HL-60 (cell line): ENCODE measurements at places on chromosomes 4 and X.
A peak's percentile ranks its signal among the peaks of the same experiment; 100 is the strongest.

- DNase-seq = no peak
Measured at GRCh38 chrX:21940356-21940829, at the start of gene SMS. SMS (plus strand) TSS chrX:21940709; CDS start chrX:21940825, 116 bp downstream.

DNA sequence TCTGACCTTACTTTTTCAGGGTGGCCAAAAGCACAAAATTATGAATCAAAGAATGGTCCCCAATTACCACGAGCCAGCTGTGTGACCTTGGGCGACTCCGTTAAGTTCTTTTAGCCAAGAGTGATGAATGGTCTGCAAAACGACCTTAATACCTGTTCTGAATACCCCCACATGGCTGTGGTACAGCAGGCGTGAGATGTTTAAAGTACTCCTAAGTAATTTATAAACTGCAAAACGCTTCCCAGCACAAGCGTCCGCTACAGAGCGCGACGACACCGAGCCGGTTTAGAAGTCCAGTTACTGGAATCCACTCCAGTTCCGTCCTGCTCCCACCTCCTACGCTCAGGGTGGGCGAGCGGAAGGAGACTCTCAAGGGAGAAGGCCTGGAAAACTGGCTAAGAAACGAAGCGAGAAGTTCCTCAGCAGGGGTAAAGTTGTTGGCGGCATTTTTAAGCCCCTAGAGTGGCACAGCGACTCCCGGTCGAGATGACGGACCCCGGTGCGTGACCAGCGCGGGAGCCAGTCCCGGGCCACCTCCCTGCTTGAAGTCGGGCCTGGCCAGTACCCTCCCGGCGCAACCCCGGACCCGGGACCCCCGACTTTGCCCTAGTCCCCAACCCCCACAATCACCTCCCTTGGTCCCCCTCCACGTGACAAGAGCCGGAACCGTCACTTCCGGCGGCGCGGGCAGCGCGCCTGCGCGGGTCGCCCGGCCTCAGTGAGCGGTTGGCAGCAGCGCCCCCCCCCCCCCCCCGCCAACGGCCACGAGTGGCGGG, 659 bp upstream of the BMP2K start:
- peak; percentile 87 for DNase-seq

- DNase-seq = no peak
Measured at GRCh38 chr4:85778632-85779131, 303.7 kb downstream of the ARHGAP24 start.

GRCh38 chr4:85475631-85476233, 782 bp downstream of the ARHGAP24 start:
- no peak for DNase-seq

GRCh38 chr4:125322366-125322730, 7.6 kb downstream of the FAT4 start:
- no peak for DNase-seq

DNA sequence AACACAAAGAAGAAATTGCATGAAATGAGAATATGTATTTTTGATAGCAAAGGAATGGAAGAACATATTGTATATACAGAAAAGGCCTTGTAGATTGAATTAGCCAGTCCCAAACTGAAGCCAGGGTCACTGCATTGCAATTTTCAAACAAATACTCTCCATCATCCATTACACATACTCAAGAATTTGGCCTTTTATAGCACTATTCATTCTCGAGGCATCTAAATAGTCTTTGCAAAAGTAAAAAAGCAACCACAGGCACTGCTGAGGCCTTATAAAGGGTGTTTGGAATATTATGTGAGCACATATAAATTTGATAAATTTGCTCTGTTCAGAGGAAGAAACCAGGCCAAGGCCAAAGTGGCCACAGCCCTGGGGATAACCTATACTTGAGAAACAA, 123.0 kb downstream of the ZNF827 start:
- no peak for DNase-seq

- DNase-seq = no peak
Measured at GRCh38 chr4:141977433-141977832, 341.1 kb downstream of the IL15 start.

DNA sequence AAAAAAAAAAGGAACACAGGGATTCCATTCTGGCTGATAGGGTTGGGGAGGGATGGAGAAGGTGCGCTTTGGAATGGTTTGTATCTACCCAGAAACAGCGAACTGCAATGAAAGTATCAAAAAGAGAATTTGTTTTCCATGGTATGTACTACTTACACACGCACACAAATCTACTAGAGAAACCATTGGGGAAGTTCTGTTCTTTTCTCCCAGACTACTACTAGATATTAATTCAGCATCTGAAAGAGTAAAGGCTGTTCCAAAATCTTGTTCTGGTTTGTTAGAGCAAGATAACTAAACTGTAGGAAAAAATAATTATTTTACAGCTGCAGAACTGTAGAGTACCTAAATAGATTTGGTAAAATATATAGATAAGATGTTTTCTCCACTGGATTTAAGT, 118.4 kb downstream of the CBR4 start:
- no peak for DNase-seq

DNA sequence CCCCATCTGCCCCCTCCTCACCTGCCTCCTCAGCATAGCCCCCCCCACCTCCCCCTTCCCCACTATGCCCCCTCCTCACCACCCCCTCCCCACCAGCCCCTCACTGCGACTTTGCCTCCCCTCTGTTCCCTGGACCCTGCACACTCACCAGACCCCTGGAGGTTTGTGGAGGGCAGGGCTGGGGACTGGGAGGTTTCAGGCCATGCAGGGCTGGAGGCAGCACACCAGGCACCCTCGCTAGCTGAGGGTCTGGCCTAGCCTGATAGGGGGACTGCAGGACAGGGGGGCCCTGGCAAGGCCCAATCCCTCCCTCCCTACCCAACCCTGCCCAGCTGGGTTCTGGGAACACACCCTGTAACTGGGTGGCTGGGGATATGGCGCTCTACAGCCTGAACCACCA, 28.0 kb downstream of the TACC3 start:
- DNase-seq = no peak

- DNase-seq = no peak
Measured at GRCh38 chr4:30473225-30473624, 246.9 kb upstream of the PCDH7 start.

DNA sequence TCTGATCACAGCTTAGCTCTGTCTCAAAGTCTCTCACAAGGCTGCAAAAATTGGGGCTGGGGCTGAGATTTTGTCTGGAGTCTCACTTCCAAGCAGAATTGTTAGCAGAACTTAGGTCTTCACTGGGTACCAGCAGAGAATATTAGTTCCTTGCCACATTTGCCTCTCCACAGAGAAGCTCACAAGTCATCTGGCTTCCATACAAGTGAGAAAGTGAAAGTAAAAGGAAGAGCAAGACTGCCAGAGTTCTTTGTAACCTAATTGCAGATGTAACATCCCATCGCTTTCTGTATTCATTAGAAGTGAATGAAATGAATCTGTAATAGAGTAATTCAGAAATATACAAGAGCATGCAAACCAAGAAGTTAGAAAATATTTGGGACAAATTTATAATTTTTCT, 624.1 kb upstream of the GNPDA2 start:
- no peak for DNase-seq

- no peak for DNase-seq
Measured at GRCh38 chrX:1597345-1598020, 6.1 kb downstream of the AKAP17A start.

GRCh38 chrX:15566244-15566643, 34.5 kb downstream of the ACE2 start:
- no peak for DNase-seq
